ENCODE measurements at places on chromosomes 3 and 15.
A peak's percentile ranks its signal among the peaks of the same experiment; 100 is the strongest.

- no peak for DNase-seq
Measured at GRCh38 chr3:117752984-117753717, 1043.6 kb downstream of the TUSC7 start.

GRCh38 chr3:57094575-57094974 lies 34.1 kb downstream of the SPATA12 start:
- no peak for DNase-seq

DNA sequence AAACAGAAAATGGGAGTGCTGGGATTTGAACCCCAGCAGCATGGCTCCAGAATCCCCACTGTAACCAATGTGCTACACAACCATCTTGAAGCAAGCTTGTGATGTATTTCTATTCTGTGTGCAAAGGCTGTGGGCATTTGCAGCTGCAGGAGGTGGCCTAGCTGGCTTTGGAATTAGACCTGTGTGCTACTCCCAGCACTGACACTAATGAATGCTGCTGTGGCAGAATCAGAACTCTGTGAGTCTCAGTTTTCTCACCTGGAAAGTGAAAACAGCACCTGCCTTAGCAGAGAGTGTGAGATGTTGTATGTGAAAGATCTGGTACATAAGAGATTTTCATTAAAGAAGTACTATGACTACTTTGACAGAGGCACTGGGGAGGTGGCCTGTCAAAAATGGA lies 21.5 kb upstream of the SMAD6 start:
- DNase-seq = no peak

DNA sequence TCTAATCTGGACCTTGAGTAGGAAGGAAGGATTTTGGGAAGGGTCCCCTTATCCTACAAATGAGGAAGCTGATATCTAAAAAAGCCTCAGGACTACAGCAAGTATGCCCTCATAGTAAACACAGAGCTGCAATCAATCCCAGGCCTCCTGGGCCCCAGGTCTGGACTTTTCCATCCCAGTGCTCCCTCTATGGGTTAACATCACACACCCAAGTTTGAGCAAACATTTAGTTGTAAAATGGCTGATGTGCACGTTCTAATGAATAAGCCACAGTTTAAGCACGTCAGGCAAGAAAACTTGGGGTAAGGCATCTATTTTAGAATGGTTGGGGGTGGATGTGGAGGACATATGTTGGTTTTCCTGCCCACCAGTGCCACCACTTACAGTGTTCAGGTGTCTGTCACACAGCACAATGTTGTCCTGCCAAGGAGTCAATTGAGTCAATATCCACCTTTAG lies 44.3 kb upstream of the UBE2E1 start:
- no peak for DNase-seq

DNA sequence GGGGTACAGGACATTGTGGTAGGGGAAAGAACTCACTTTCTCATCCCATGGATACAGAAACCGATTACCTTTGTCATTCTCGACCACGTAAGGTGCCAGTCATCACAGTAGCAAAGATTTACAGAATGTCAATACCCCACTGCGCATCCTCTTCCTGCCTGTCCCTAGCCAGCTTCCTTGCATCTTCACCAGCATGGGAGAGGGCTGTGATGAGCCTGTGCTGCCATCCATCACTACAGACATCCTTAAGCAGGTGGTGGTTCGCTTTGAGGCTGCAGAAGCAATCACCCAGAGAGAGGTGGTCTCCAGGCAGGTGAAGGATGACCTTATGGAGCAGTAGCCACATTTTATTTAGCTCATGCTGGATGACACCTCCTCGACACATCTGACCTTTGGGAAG lies 23.3 kb upstream of the ARIH1 start:
- no peak for DNase-seq

DNA sequence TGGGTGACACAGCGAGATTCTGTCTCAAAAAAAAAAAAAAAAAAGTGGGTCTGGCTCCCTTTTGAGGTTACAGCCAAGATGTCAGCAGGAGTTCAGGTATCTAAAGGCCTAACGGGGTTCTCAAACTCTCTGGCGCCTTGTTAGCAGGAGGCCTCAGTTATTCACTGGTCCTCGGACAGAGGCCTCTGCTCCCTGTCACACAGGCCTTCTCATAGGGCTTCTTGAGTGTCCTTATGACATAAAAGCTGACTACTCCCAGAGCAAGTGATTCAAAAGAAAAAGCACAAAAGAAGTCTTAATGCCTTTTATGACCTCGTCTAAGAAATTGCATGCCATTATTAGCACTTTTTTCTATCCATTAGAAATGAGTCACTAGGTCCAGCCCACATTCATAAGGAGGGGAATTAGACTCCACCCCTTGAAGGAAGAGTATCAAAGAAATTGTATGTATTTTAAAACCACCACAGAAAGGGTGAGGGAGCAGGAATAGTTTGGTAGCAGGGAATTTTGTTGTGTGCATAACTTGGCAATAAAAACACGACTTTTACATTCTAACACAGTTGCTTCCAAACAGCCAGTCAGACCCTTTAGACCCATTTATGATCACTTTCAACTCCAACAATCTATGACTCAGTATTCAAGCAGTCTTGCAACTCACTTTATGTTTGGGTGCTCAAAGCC lies 90.3 kb downstream of the MEX3B start:
- DNase-seq = no peak

DNA sequence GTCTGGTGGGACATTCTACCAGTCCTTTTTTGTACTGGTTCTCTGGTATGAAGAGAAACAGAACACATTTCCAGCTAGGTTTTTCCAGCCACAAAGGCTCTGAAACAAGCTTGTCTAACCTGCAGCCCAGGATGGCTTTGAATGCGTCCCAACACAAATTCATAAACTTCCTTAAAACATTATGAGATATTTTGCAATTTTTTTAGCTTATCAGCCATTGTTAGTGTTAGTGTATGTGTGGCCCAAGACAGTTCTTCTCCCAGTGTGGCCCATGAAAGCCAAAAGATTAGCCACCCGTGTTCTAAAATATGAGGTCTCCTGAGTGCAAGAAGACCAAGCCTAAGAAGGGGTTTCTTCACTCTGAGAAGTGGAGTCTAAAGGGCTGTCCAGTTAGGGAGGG lies 18.4 kb upstream of the TIMP4 start:
- DNase-seq = no peak

DNA sequence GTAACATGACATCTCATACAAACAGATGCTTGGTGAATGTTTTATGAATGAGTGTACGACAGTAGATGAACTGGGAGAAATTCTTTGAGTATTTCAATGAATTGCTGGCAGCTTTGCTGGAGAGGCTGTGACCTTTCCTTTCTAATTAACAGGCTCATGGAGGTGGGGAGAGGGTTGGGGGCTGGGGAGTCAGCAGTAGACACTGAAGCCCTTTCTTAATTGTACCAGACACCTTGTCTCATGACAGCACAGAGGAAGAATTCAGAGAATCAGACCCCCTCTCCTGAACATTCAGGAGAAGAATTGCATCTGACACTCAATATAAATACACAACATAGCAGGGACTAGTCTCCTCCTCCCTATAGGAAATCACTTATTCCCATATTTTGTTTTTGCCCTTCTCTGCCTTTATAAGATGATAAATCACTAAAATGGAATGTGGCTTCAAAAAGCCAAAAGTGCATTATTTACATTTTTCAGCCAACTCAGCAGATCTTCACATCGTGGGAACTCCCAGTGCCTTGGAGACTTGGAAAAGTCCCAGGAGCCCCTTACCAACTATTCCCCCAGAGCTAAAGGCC lies 66.2 kb upstream of the TPM1 start:
- no peak for DNase-seq

GRCh38 chr3:13480340-13481318 lies 523 bp downstream of the HDAC11 start:
- DNase-seq = peak; percentile 52

- DNase-seq = no peak
Measured at GRCh38 chr3:101847328-101847727, 2.0 kb upstream of the NFKBIZ start.

GRCh38 chr15:90883976-90884718 lies at the start of gene FES:
FES (plus strand) TSS chr15:90884504; CDS start chr15:90885046, 542 bp downstream.
- DNase-seq = no peak

DNA sequence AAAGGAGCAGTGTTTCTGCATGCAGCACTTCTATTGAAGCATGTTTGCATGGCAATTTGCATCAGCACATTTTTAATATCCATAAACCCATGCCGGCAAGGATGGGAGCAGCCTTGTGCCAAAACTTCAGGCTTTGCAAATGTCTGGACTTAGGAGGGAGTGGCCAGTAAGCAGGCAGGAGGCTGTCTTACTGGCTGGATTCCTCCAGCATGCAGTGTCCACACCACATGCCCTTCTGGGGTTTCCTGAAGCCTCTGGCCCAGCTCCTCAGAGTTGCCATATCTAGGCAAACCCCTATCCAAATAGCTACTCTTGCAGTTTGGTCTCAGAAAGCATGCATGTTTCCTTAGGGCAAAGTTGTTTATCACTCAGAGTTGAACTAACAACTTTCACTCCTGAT lies 139.1 kb upstream of the MRPS22 start:
- DNase-seq = no peak

DNA sequence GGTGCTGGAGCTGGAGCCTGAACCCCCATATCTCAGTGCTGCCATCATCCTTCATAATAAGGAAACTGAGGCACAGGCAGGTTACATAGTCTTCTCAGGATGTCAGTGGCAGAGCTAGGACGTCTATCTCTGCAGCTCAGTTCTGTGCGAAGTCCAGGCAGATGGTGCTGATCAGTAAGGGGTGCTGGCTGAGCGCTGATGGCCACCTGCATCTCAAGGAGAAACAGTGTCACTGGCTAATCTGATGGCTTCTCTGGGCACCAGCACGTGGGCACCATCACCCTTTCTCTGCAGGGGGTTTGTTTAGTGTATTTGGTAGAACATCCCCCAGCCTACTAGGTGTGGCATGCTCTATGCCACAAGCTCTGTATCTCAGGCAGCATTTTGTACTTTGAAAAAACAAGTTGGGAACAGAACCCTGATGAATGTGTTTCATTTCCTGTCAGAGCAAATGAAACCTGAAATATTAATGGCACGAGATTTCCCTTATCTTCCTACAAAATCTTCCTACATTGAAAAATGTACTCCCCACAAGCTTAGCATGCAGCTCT lies 35.1 kb downstream of the APBA2 start:
- no peak for DNase-seq

GRCh38 chr15:99826157-99826780 lies 93.0 kb upstream of the LYSMD4 start:
- DNase-seq = no peak

GRCh38 chr3:116190095-116190494 lies 255.2 kb downstream of the LSAMP start:
- DNase-seq = no peak

DNA sequence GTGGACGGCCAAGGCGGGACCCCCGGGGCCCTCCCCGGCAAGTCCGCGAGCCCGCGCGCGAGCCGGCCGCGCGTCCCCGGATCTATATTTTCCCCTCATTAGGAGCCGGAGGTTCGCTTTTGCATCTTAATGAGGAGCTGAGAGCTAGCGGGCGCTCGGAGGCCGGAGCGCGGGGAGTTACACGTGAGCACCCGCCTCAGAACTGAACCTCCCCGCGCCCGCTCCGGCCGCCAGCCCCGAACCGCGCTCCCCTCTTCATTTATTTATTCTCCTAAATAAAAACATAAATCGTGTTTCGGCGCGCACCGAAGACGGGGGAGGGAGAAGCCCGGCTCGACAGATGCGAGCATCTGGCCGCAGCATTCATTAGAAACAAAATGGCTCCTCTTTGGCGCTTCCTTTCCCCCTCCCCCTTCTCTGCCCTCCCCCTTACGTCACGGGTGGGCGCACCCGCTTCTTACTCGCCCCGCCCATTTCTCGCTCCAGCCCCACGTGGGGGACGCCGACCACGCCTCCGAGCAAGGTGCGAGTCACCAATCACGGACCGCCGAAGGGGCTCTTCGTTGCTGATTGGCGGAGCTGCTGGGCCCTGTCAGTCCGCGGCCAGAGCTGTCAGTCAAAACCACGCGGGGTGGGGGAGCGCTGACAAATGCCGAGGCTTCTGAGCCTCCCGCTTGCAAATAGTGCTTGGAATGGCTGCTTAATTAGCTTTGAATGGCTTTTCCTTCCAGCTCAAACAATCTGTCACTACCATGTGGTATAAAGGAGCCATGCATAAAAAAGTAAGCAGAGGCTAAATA lies 1.6 kb upstream of the TLE3 start:
- DNase-seq = peak; percentile 100

GRCh38 chr3:31354373-31354772 lies 178.4 kb upstream of the STT3B start:
- DNase-seq = no peak

DNA sequence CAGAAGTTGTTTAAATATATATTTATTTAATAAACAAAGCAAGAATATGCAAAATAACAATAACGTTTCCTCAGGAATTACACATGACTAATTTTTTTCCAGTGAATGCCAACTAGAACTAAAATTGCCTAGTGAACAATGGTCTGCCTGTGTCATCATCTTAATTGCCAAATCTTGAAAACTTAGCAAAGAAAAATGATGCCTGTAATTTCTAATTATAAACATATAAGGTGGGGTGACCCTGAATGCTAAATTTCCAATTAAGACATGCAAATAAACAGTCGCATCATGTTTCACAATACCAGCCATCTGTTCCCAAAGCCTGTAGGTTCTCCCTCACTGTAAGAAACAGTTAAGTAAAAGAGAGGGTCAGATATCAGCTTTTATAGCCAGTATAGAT lies 67.6 kb upstream of the PLCL2 start:
- no peak for DNase-seq

- no peak for DNase-seq
Measured at GRCh38 chr3:73493543-73494308, 131.0 kb downstream of the PDZRN3 start.

DNA sequence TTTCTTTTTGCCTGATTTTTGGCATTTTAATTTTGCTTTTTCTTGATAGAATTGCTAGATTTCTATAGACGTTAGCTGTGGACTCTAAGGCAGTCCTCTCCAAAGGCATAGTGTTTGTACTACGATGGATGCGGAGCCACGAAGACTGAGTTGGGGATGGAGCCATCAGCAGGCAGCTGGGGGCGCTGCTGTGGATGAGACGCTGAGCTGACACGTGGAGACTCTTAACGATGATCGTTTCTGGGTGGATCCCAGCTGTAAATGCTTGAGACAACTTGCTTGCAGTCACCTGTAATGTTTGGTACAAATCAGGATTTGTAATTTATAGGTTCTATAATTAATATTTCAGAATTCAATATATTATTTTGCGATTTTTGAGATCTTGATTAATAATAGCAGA lies 13.3 kb upstream of the PPP1R2 start:
- peak; percentile 35 for DNase-seq

DNA sequence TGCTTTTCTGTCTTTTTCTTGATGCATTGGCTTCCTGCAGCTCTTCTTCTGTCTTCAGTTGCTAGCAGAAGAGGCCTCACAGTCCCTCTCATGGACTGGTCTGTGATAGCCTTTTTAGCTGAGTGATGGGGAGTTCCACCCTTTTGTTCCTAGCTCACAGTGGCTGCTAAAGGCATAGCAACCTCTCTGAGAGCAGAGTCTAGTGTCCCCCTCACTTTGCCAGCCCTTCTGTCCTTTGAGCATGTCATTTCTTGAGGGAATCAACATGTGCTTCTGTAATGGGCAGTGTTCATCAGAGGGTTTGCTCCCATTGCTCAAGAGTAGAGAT lies 44.4 kb downstream of the GAP43 start:
- DNase-seq = no peak
